Muscle of leg (tissue), 16 donors: ENCODE measurements at places on chromosomes 3 and 15. TPM values are rescaled to one million over a fixed set of nuclear protein-coding genes. Genes with fewer than 3 reads are reported as not detected.

Gene LSMEM2
- total RNA-seq, result 25.4 TPM

Gene TRH
- total RNA-seq, result 0.13 TPM

Gene ECT2
- total RNA-seq, result 13.4 TPM

Gene ZMYND10
- total RNA-seq, result 0.49 TPM

Gene HRH1
- 6.2 TPM for total RNA-seq

Gene ZMAT3
- 3.0 TPM for total RNA-seq

Gene TP63
- total RNA-seq, result 7.0 TPM

Gene TEX9
- 3.2 TPM for total RNA-seq

Gene NANOGP8
- total RNA-seq, result 0.27 TPM

Gene MYO5C
- 5.3 TPM for total RNA-seq

Gene KLHL40
- 114 TPM for total RNA-seq
